Iris pigment epithelial cell (primary cell): ENCODE measurements at places on chromosomes 11 and 22.

DNA sequence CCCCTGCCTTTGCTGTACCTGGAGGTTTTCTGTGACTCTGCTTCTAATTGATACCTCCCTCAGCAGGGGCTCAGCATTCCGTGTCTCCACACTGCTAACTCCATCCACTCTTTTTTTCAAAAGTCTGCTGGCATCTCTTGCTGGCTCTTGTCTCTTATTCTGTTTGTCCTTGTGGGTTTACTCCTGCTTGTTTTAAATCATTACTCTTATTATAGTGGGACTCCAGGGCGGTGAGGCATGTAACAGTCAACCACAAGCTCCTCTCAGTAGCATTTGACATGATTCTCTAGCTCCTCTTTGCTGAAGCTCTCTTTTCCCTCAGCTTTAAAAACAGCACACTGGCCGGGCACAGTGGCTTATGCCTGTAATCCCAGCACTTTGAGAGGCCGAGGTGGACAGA, 260.2 kb upstream of the NARS2 start:
- no peak for DNase-seq

- no peak for DNase-seq
Observed at GRCh38 chr11:133659538-133660201, 127.4 kb upstream of the OPCML start.

DNA sequence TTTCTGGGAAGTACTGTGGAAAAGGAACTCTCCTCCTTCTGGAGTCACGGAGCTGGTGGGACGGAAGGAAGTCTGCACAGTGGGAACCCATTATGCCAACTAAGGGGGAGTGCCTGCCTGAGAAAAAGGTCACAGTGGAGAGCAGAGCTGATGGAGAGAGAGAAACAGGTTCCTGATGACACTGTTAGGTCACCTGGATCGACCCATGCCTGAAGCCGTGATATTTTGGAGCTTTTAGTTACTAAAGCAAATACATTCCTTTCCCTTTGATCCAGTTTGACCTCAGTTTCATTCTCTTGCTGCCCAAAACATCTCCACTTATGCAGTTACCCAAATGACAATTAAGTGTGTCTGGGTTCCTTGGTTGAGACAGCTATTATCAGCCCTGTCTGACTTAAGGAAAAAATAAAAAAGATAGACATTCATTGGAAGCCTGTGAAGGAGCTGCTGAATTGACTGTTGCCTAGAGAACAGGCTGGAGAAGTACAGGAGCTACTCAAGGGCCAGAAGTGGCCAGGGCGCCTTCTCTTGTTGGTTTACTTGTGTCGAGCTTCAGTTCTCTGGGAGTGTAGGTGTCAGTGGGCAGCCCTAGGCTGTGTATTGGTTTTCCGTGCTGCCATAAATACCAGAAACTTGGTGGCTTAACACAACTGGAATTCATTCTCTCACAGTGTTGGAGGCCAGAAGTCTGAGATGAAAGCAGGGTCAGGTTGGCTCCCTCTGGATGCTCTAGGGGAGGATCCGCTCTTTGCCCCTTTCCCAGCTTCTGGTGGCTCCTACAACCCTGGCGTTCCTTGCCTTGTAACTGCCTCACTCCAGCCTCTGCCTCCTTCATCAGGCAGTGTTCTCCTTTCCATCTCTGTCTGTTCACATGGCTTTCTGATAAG, 13.6 kb downstream of the MRGPRD start:
- no peak for DNase-seq

DNA sequence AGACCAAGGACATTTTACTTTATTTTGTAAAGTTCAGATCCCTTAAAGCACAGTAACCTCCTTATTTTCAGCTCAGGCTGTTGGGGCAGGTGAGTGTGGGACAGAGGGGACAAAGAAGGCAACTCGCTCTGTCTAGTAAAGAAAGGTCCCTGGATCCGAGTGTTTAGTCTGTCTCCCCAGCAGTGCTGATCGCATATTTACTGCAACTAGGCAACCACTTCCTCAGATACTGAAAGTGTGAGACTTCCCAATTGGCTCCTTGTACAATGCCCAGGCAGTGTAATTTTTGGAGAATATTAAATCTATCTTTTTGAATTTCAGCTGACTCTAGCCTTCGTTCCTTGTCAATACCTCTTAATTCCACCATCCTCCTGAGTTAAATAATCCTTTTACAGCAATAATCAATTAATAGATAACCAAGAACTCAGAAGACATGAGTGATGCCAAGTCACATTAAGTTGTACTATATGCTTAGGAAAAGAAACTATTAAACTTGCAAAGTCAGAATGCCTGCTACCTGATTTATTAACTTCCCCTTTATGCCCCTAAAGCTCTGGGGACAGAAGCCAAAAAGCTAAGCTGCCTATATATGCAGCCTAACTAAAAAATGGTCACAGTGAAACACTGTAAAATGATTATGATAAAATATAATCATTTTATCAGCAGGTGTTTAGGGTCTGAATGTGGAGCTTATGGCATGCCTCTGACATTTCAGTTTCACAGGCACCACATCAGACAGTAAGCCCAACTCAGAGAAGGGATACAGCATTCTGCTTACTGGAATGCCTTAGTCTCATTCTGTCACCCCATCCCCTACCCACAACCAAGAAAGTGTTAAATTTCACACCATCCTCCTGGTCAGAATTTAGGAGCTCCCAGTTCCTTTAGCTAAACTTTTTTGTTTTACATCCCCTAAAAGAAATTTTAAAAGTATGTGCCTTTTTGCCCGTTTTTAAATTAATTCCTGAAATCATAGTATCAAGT, 138.7 kb downstream of the TRIM44 start:
- peak; percentile 29 for DNase-seq

GRCh38 chr22:31394326-31394725, 5.1 kb upstream of the DRG1 start:
- no peak for DNase-seq

DNA sequence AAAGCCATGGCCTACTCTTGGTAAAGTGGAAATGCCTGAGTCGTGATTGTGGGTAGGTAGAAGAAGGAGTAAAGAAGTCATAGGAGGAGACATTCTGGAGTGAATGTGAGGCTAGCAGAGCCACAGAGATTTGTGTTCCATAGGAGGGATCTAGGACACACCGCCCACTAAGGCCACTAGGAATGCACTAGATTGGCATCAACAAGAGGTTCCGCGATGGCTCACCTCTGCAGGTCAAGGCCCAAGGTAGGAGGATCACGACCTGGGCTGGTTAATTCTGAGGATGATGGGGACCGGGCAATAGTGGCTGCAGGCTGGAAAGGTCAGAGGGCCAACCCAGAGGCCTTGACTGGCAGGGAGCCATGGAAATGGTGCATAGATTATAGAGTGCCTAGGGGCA, 48.8 kb upstream of the OPCML start:
- no peak for DNase-seq

DNA sequence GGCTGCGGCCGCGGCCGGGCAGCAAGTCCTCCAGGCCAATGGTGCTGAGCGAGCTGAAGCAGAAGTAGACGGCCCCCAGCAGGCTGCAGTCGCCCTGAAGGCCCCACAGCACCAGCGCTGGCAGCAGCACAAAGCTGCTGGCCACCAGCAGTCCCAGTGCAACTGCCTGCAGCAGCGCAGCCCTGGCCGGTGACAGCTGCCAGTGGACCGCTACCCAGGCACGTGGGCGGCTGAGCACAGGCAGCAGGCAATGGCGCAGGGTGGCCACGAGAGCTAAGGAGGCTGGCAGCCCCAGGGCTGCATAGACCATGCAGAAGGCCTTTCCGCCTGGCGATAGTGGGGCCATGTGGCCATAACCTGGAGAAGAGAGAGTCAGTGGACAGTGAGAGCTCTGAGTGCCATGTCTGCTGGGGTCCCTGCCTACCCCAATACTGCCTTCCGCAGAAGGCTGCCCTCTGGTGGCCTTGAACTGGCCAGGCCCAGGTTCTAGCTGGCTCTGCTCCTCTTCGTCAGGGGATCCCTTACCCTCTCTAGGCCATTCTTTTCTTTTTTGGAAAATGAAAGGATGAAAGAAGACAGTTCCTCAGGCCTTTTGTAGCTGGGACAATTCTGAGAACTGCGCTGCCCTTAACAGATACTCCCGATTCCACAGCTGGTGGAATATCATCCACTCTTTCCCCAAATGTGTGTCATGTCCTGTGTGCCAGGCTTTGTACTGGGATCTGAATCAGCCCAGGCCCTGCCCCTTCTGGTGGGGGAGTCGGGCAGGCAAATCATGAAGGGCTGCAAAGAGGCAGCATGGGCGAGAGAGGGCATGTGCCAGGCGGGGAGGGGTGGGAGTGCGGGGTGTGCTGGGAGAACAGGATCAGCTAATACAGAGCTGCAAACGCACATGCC, 1.8 kb downstream of the KCNK7 start:
- no peak for DNase-seq

GRCh38 chr11:120001178-120002090, 136.5 kb downstream of the TRIM29 start:
- no peak for DNase-seq

- DNase-seq = no peak
Observed at GRCh38 chr11:104995001-104995408, 26.6 kb upstream of the CASP4 start.

- DNase-seq = peak; percentile 50
Observed at GRCh38 chr22:44698531-44699421, 3.2 kb upstream of the PRR5 start.
